Peyer's patch (tissue), 4 donors: ENCODE measurements at places on chromosomes 12 and 14. TPM values are rescaled to one million over a fixed set of nuclear protein-coding genes. Genes with fewer than 3 reads are reported as not detected.

GRCh38 chr12:109304485-109304884 lies 4.6 kb downstream of the FOXN4 start:
- no peak for DNase-seq

- DNase-seq, result peak; percentile 89
Measured at GRCh38 chr12:96516472-96517430, 27.4 kb downstream of the CFAP54 start.

CFAP54 gene
- 0.80 TPM for total RNA-seq

DNA sequence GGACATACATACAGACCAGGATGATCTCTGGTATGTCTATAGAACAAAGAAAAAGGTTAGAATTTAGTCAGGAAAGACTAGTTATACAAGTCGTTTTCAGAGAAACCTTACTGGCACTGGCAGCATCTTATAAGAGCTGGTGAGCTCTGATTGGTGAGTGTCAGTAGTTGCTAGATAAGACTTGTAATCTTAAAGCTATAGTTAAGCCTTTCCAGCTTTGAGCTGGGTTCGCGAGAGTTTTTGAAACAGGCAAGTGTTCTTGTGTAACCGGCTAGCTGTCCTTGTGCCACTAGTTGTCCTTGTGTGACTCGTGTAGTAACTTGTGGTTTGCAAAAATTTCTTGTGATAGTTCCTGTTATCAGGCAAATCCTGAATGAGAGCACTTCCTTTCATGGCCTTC lies 740.9 kb downstream of the GALC start:
- no peak for DNase-seq

- DNase-seq, result no peak
Measured at GRCh38 chr12:67161322-67161918, 107.7 kb upstream of the CAND1 start.

- no peak for DNase-seq
Measured at GRCh38 chr14:91511043-91511383, 903 bp upstream of the PPP4R3A start.

- no peak for DNase-seq
Measured at GRCh38 chr12:112031472-112031871, 18.2 kb downstream of the ERP29 start.

MANSC1 gene
- total RNA-seq, result 24.0 TPM

ADAMTS20 gene
- not detected for total RNA-seq

DNA sequence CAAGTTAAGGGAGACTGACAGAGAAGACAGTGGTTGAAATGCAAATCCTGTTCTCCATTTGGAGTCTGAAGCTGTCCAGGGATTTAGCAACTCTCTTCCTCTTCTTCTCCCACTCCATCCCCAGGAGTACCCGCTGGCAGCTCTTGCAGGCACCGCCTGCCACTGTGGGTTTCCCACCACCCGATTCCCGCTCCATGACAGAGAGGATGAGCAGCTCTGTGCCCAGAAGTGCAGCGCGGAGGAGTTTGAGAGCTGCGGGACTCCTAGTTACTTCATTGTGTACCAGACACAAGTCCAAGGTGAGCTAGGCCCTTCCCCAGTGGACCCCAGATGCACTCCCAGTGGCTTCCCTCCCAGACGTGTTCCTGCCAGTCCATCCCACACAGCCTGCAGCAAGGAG lies 97.8 kb downstream of the WSCD2 start:
- DNase-seq, result no peak

GRCh38 chr12:61525331-61525730 lies 734.9 kb upstream of the USP15 start:
- DNase-seq, result no peak

TSPAN9 gene
- 23.9 TPM for total RNA-seq

DNA sequence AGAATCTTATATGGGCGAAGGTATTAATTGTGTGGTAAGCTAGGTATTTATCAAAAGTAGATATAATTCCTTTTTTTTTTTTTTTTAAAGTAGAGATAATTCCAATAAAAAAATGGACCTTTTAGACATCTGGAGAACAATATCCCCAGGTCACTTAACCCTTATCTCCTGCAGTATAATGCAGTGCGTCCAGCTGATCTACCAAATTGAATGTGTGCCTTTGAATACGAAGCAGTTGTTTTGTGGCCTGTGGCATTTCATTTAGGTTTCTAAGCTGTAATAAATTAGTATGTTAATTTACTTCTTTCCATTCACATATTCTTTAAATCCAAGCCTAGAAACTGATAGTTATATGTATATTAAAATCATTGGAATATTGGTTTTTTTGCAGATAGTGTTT lies 3.1 kb downstream of the FUT8 start:
- DNase-seq, result no peak

GRCh38 chr14:80973931-80974641 lies 18.7 kb downstream of the TSHR start:
- no peak for DNase-seq

- DNase-seq, result peak; percentile 83
Measured at GRCh38 chr12:57741844-57742738, 2.7 kb upstream of the TSPAN31 start.

- DNase-seq, result no peak
Measured at GRCh38 chr12:98002887-98003493, 512.4 kb upstream of the TMPO start.

DNA sequence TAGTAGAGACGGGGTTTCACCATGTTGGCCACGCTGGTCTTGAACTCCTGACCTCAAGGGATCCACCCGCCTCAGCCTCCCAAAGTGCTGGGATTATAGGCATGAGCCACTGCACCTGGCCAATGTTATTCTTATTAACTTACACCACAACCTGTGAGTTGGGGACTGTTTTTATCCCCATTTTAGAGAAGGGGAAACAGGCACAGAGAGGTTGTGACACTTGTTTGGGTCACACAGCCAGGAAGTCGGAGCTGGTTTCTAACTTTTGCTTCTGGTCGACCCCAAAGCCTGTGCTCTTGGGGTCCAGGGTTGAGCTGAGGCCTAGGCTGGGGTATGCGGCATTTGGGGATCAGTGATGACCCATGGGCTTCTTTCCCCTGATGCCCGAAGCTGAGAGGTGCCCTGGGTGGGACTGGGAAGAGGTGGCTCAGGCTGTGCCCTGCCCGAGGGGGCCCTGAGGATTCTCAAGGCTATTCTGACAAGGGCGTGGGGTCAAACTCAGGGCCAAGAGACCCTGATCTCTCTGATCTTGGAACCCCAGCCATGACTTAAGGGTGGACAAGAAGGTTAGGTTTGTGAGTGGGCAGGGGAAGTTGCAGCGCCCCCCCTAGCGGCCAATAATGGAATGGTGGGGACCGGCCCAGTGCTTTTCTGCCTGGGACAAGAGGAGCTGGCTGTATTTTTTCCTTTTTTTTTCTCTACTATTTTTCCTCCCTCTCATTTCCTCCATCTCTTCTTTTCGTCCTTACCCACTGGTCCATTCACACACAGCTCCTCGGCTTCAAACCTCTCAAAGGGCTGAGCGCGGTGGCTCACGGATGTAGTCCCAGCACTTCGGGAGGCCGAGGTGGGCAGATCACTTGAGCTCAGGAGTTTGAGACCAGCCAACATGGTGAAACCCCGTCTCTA lies 3.0 kb downstream of the SDSL start:
- DNase-seq, result peak; percentile 73

- no peak for DNase-seq
Measured at GRCh38 chr14:56122301-56122700, 4.1 kb downstream of the PELI2 start.

MYF6 gene
- total RNA-seq, result not detected

DNA sequence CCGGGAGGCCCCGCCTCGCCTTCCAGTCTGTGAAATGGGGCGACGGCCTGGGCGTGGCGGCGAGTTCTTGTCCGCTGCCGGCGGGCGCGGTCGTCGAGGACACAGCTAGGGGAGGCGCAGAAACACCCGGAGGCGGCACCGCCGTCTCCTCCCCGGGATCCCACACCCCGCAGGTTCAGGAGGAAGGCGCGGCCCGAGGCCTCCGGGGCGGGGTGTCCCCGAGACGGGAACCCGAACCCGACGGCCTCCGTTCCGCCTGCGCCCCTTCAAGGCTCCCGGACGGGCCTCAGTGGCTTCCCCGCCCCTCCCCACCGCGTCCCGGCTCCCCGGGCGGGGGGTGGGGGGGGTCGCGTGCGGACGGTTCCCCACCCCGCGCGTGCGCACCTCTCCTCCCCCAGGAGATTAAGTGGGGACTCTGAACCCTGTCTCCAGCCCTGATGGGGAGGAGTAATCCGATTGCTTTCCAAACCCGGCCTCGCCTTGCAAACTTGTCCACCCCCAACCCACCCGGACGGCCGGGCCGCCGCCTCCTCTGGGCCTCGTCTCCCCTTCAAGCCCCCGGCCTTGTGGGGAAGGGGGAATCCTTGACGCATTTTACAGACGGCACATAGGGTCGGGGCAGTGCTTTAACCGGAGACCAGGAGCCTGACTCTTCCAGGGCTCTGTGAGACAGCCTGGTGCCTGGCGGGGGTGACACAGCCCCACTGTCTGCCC lies 35.3 kb upstream of the ANKRD9 start:
- DNase-seq, result peak; percentile 90
